ENCODE measurements at places on chromosomes 12 and 14. TPM values are rescaled to one million over a fixed set of nuclear protein-coding genes. Genes with fewer than 3 reads are reported as not detected.

Gene PLEKHG3
- 53.8 TPM for total RNA-seq

Gene B3GNT4
- 0.32 TPM for total RNA-seq

Gene TEP1
- 45.9 TPM for total RNA-seq

Gene CLEC4D
- not detected for total RNA-seq

Gene KRT75
- not detected for total RNA-seq

Gene CD9
- 29.7 TPM for total RNA-seq

Gene SLC7A7
- not detected for total RNA-seq

Gene LPAR5
- 5.7 TPM for total RNA-seq

Gene CELA1
- total RNA-seq = not detected

Gene RHEBL1
- total RNA-seq = 10.4 TPM

Gene KLRK1
- 0.12 TPM for total RNA-seq

Gene OR10G2
- total RNA-seq = not detected

Gene SERPINA9
- total RNA-seq = not detected

Gene GLI1
- 0.51 TPM for total RNA-seq

Gene SPATA7
- total RNA-seq = 2.4 TPM

Gene NEUROD4
- total RNA-seq = not detected

Gene PZP
- not detected for total RNA-seq

Gene BDKRB1
- total RNA-seq = not detected

Gene LALBA
- not detected for total RNA-seq

Gene PIK3C2G
- not detected for total RNA-seq

Gene SDSL
- total RNA-seq = 2.4 TPM

Gene EXOC3L4
- not detected for total RNA-seq

Gene TGM1
- total RNA-seq = 6.7 TPM

Gene SMIM41
- 0.25 TPM for total RNA-seq

Gene ALX1
- not detected for total RNA-seq

Gene INTS13
- 37.7 TPM for total RNA-seq

Gene DEGS2
- total RNA-seq = not detected

Gene IL31
- total RNA-seq = 0.24 TPM

Gene PAPOLA
- 194 TPM for total RNA-seq

Gene FAM222A
- total RNA-seq = 0.80 TPM

Gene BIN2
- 187 TPM for total RNA-seq

Gene KRT83
- total RNA-seq = not detected

Gene ACSM4
- total RNA-seq = not detected

Gene PARPBP
- 24.5 TPM for total RNA-seq

Gene PRPH
- not detected for total RNA-seq

Gene COPS7A
- total RNA-seq = 29.5 TPM

Gene C12orf56
- total RNA-seq = 0.29 TPM

Gene SLC5A8
- not detected for total RNA-seq

Gene UNC79
- total RNA-seq = not detected

Gene FAM90A1
- total RNA-seq = not detected

Gene TAS2R13
- total RNA-seq = 2.8 TPM

Gene BDKRB2
- not detected for total RNA-seq

Gene CCDC196
- total RNA-seq = not detected

Gene LBHD2
- not detected for total RNA-seq
